GM19239 (cell line): ENCODE measurements at places on chromosomes 3 and 15.

DNA sequence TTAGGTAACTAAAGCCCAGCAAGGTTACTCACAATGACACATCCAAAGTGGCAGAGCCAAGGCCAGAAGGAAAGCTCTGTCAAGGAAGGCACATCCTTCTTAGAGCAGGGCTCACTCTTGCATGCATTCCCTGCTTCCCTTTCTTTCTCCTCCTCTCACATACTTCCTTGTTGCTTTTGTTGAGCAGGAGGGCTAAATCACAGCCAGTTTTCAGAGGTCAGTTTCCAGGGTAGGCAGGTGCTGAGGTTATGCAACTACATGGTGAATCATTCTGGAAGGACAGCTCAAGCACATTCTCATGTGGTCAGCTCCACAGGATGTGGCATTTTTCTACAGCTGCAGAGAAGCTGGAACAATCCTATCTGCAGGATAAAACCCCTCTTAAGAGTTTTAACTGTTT, 275.6 kb downstream of the ZNF621 start:
- no peak for DNase-seq

- no peak for DNase-seq
These were observed 139.0 kb downstream of the P3H2 start for GRCh38 chr3:189981668-189982067.

GRCh38 chr3:22101351-22101750, 350.3 kb upstream of the ZNF385D start:
- DNase-seq, result no peak

GRCh38 chr3:33202711-33203457, 15.7 kb downstream of the SUSD5 start:
- no peak for DNase-seq

DNA sequence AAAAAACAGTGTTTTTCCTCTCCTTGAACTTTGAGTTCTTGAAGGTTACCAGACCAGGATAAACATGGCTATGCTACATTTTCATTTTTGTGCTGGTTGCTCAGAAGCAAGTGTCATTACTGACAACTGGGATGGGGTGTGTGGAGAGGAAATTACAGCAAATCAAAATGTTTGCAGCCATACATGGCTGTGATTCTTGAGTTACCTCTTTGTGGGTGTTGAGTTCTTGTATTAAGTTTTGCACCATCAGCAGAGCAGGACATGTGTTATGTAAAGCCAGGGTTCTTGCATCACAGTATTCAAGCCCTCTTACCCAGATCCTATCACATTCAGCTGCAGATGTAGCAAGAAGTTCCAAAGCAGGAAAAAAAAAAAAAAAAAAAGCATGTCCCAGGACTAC, 53.9 kb upstream of the ATOSA start:
- DNase-seq, result no peak

- DNase-seq, result no peak
These were observed 38.8 kb downstream of the DNAJC13 start for GRCh38 chr3:132456136-132456535.

- no peak for DNase-seq
These were observed 26.1 kb downstream of the ABTB1 start for GRCh38 chr3:127698691-127699415.

- DNase-seq, result no peak
These were observed 236.4 kb downstream of the LPP start for GRCh38 chr3:188390343-188390718.

DNA sequence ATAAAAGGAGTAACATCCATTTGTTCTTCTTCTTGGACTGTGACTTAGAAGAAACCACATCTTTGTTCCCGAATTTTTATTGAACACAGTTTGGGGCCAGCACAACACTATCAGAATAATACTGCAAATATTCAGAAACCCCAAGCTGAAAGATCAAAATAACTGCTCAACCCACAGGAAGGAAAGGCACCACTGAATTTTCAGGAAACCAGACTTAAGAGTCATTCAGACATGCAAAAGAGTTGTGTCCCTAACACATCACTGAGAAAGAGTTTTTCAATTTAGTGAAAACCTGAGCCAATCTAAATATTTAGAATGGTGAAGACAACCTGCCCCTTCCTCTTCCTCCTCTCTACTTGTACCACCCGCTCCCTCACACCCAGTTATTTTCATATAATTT, 295.0 kb upstream of the RORA start:
- DNase-seq, result no peak

GRCh38 chr3:140731440-140732119, 53.7 kb downstream of the TRIM42 start:
- DNase-seq, result peak; percentile 34

DNA sequence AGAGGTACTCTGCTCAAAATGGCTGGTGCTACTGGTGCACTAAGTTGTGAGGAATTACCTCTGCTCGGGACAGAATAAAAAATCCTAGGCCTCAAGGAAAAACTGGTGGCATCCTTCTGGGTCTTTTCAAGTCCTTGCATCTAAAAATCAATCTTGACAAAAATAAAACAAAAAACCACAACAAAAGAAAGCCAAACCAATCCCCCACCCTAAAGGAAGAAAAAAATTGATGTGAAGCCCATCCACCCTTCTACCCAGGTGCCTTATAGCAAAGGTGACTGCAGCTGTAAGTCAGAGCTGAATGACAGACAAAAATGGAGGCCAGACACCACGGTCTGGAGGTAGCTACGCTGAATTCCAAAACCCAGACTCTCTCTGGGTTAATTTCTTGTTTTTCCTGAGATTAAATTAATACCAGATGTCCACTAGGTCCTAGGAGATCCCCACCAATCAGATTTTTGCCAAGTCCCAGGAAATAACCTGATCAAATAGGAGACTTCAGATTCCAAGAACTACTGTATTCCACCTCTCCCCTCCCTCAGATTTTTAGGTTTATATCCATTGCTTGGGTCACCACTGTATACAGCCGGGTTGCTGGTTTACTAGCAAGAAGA, 33.5 kb downstream of the ABCC5 start:
- DNase-seq, result no peak

- no peak for DNase-seq
These were observed 36.5 kb downstream of the ANAPC13 start for GRCh38 chr3:134449277-134449676.

- no peak for DNase-seq
These were observed 85.6 kb downstream of the PTPRG start for GRCh38 chr3:61646851-61647525.

DNA sequence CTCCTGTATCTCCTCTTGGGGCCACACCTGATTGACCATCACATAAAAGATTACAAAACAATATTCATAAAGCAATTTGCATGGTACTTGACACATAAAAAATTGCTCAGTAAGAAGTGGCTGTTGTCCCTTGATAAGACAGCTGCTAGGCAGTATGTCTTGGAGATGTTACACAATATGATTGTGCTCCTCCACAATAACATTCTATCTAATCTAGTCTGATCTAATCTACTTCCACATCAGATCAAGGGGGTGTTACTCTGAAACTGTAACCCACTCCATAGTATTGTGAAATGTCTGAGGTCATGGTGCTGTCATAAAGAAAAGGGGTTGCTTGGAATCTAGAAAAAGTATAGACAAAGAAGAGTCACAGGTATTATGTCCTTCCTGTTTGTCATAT, 23.4 kb upstream of the AQP9 start:
- no peak for DNase-seq

DNA sequence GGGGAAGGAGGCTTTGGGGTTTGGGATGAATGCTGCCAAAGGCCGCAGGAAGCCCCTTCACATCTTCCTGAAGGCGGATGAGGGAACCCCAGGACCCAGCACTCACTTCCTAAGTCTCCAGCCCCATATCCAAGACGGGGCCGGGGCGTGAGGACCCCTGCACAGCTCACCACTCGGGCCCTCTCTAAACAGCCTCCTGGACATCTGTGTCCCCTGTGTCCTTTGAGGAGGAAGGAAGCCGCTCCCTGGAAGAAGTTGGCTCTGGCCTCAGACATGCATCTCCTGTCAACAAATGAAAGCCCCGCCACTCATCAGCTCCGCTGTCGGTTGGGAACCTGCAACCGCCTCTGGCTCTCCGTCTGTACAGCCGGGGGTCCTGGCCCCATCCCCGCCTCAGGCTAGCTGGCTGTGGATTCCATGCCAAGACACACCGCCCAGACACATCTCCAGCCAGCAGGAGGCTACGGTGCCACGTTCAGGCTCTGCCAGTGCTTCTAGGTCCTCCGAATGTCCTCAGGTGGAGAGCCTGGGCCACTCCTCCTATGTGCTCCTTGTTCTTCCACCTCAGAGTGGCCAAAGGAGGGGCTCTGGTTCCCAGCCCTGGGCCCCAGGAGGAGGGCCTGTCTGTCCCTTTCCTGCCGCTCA, 140.0 kb upstream of the MEF2A start:
- no peak for DNase-seq

DNA sequence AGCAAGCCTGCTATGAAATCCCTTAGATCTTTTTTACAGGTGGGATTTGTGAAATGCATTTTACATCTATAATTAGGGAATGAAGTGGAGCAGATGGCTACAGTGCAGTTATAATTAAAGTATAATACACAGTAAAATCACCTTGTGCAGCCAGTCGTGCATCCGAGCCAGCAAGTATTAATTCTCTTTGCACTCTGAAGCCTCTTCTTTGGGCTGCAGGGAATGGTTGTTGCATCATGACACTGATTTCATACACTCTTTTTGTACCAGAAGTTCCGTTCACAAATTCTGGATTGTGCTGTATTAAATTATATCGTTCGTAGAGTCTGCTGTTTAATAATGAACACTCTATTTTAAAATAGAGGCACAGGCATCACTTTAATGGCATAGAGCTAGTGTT, 28.7 kb upstream of the TP63 start:
- DNase-seq, result no peak
